Stimulated activated CD4-positive, alpha-beta T cell treated with anti-CD3 and anti-CD28 coated beads, Interleukin-2, amount 100 ng/mL, for 4 hours (primary cell): ENCODE measurements at places on chromosomes 5 and 9.

GRCh38 chr5:124951661-124952060 is 205.2 kb upstream of the ZNF608 start:
- no peak for DNase-seq

GRCh38 chr9:108511307-108511706 is 344.5 kb downstream of the ACTL7B start:
- DNase-seq, result no peak

GRCh38 chr5:80109646-80110478 is 74.7 kb downstream of the THBS4 start:
- DNase-seq, result no peak

- DNase-seq, result no peak
Measured at GRCh38 chr9:81690251-81690851, 1.0 kb upstream of the TLE1 start.

DNA sequence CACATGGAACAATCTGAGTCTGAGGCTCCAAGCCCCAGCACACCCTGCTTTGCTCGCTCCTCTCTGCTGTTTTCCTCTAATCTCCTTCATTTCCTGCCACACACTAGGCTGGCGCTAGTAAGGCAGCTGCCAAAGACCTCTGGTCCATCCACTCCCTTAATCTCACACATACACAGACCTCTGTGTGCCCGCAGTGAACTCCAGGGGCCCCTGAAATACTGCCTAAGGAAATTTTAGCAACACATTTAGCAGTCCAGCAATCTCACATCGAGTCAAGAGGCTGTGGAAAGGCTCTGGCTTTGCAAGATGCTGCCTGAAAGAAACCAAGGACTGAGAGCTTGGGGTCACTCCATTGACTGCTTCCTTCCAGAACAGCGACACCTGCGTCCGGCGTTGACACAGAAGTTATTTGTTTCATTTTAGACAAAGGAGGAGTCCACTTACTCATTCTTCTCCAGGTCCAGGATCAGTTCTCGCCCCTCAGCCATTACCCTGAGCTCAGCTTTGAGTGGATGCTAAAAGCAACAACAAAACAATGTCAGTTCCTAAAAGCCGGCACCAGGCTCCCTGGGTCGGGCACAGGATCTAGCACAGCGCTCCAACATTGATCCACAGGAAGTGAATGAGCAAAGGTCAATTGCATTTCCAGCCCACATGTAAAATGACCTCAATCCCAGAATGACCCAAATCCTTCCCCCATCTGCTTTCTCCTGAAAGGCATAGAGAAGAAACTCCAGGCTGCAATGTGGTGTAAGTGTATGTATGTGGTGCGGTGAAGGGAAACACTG is 11.5 kb downstream of the ADAM19 start:
- no peak for DNase-seq

- no peak for DNase-seq
Measured at GRCh38 chr5:170144286-170145023, 38.8 kb downstream of the FOXI1 start.

DNA sequence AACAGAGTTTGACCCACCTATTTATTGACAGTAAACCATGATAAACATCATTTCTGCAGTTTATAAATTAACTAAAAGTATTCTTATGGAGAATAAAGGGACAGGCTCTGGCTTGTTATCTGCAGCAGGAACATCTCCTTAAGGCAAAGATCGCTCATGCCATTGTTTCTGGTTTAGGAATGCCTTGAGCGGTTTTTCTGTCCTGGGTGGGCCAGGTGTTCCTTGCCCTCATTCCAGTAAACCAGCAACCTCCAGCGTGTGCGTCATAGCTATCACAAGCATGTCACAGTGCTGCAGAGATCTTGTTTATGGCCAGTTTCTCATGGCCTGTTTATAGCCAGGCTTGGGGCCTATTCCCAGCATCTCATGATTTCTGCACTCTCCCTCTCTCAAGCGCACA is 521.7 kb downstream of the HINT1 start:
- DNase-seq, result no peak

DNA sequence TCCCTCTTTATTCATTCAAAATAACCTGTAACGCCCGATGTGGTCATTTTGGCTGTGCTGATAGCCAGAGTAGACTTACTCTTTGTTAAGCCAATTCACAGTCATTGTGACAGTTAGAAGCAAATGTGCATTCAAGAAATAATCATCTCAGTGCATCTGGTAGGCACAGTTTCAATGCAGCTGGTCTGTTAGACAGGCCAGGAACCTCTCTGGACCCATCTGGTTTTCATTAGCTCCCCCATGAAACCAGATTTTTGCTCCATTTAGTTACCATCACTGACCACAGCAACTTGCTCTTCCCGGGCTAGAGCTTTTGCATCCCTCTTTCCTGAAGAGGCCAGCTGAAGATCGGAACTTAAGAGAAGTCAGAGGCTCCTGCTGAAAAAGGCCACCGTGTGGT is 284.2 kb downstream of the NSG2 start:
- DNase-seq, result no peak

GRCh38 chr5:148565148-148565547 is 89.2 kb downstream of the HTR4 start:
- no peak for DNase-seq

- peak; percentile 30 for DNase-seq
Measured at GRCh38 chr9:135468854-135469521, 10.6 kb upstream of the PPP1R26 start.

DNA sequence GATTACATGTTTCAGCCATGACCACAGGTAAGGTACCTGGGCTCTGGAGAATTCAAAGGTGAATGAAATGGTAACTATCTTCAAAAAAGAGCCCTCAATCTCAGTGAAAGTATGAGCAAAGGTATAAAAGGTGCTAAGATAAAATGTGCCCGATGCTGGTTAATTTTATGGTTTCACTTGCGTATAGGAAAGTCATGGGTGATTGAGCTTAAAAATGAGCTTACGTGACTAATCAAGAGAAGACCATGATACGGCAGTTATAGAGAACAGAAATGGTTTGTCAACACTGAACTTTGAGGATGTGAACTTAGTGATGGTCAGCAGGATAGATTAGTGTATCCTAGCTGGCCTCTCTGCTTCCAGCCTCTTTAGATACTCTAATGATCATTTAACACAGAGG is 320.1 kb downstream of the DEPDC1B start:
- no peak for DNase-seq

DNA sequence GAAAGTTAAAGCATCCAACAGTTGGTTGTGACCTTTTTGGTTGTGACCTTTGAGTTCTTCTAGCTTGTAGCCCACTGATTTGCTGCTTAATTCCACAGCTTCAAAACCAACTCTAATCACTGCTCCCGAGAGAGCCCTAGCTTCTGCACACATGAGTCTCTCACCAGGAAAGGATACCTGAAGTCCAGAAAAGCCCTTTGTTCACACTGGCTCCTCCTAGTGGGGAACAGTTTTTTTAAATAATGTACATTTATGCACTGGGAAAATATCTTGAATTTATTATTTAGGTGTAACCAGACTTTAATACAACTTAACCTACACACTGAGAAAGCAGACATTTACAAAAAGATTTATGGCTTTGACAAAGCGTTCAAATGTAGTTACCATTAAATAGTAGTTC is 120.2 kb upstream of the CCDC152 start:
- no peak for DNase-seq

DNA sequence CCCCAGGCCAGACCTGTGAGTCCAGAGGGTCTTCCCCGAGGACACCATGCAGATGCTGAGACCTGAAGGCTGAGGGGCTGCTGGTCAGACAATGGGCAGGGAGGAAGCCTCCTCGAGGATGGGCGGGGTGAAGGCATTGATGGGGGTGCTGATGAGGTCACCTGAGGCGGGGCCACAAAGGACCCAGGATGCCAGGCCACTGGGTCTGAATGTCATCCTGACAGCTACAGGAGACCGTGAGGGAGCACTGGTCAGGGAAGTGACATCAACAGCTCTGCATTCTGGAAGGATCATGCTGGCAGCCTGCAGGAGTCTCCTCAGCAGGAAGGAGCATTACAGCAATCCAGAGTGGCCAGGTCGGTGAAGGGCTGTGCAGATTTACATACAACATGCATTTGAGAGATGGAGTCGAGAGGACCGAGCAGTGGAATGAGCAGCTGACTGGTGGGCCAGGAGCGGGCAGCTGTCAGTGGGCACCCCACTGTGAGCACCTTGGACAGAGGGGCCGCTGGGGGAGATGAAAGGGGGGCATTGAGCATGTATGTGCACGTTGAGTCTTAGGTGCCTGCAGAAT is 77.7 kb upstream of the ADAMTS2 start:
- DNase-seq, result no peak

DNA sequence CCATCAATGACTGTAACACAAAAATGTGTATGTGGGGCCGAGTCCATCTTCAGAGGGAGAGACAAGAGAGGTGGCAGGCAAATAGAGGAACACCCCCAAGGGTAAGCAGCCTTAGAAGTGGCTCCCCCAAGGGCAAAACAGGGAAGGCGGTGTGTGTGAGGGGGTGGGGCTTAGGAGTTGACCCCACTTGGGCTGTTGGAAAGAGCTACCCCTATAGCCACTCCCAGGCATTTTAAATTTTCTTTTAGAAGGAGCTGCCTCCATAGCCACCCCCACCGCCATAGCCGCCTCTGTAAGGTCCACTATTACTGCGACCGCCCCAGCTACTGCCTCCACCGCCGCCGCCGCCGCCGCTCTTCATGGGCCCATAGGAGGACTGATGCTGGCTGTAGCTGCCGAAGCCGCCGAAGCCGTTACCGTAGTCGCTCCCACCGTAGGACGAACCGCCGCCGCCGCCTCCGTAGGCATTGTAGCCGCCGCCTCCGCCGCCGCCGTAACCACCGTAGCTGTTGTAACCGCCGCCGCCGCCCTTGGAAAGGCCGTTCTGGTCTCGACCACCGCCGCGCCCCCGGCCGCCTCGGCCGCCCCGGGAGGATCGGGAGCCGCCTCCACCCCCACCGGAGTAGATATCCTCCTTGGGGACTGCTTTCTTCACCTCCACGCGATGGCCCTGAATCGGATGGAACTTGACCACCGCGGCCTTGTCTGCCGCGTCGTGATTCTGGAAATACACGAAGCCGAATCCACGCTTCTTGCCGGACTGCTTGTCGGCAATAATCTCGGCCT is 1.1 kb downstream of the HNRNPA0 start:
- DNase-seq, result no peak

DNA sequence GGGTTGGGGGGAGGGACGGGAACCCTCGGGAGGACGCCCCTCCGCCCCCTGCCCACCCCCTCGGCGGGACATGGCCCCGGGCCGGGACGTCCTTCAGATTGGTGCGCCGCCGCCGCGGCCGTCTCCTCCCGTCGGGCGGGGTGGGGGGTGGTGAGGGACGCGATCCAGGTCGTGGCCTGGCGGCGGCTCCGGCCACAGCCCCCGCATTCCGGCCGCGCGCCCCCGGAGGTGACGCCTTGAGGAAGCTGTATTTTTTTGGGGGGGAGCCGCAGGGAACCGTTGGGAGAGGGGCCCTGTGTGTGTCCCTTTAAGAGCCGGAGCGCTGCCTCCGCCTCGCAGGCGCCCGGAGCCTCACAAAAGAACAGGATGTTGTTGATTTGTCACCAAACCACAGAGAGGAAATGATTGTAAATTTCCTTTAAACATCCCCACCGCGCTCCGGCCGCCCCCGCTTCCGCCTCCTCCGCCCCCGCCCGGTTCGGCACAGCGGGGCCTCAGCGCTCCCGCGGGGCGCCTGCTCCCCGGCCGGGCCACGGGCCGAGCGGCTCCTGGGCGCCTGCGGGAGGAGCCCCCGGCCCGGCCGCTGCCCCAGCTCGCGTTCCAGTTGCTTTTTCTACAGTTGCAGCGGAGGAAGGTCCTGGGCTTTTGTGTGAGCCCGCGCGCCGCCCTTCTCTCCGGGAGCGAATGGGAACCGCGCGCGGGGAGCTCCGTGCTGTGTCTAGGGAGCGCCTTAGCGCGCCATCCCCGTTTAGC is 32.1 kb upstream of the SPRY4 start:
- DNase-seq, result peak; percentile 90

DNA sequence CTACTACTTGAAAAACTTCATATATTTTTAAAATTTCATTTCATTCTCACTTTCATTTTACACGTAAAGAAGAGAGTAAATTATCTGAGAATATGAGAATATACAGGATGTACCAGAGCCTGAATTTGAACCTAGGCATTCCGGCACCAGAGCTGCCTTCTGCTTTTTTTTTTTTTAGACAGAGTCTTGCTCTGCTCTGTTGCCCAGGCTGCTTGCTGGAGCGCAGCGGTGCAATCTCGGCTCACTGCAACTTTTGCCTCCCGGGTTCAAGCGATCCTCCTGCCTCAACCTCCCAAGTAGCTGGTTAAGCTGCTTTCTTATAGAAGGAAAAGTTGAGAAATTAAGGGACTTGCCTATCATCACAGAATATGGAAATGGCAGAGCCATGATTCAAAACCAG is 540.1 kb downstream of the EBF1 start:
- no peak for DNase-seq

DNA sequence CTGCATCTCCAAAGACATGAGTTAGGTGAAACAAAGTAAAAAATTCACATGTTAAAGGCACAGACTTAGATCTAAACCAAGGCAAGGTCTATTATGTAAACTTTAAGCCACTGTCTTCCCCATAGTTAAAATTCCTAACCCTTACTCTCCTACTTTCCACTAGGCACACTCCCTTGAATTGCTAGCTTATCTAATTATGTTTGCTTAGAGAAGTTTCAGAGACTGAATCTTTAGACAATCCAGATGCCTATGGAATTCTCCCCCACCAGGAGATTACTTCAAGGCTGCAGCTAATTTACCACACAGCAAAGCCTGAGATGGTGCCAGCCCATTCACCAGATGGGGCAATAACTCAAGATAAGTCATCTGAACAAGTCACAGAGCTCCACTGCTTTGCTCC is 803.1 kb upstream of the COX7C start:
- DNase-seq, result no peak

- DNase-seq, result peak; percentile 57
Measured at GRCh38 chr9:120755810-120756434, 37.3 kb downstream of the FBXW2 start.

DNA sequence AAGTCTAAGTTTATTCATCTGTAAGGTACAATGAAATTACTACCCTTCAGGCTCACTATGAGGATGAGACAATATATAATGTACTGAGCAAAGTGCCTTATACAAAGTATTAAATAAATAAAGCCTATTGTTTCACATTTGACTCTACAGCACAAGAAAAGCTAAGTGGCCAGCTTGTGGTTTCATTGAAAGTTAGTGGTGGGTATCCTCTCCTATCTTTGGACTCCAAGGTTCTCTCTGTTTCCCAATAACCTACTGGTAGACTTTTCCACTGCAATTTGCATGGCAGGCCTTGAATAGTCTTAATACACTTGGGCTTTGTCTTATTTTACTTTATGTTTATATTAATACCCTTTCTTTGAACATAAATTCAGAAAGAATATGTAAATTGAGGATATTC is 262.7 kb downstream of the DEPDC1B start:
- no peak for DNase-seq

GRCh38 chr9:21744320-21744719 is 58.1 kb upstream of the MTAP start:
- no peak for DNase-seq

DNA sequence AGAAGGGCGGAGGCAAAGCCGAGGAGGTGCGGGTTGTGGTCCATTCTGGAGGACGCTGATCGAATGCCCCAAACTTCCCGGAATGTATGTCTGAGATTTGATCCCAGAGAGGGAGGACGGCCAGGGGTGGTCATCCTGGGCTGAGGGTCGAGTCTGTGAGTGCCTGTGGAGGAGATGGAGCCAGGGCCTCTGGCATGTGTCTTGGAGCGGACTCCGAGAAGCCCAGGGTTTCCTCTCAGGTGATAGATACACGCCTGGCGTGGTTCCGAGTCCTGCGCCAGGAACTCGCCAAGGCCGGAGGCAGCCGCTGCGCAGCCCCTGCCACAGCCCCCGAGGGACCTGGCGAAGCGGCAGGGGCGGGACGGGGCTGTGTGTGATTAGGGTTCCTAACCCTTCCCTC is 363 bp downstream of the ZNF454 start:
- DNase-seq, result no peak

GRCh38 chr9:86184138-86184524 is 75.3 kb downstream of the C9orf153 start:
- no peak for DNase-seq
